ENCODE measurements at places on chromosomes 13 and 19.
A peak's percentile ranks its signal among the peaks of the same experiment; 100 is the strongest.

GRCh38 chr19:55255618-55256423 is 3.0 kb downstream of the PPP6R1 start:
- DNase-seq = no peak

- no peak for DNase-seq
Measured at GRCh38 chr19:29505097-29505824, 20.5 kb upstream of the VSTM2B start.

DNA sequence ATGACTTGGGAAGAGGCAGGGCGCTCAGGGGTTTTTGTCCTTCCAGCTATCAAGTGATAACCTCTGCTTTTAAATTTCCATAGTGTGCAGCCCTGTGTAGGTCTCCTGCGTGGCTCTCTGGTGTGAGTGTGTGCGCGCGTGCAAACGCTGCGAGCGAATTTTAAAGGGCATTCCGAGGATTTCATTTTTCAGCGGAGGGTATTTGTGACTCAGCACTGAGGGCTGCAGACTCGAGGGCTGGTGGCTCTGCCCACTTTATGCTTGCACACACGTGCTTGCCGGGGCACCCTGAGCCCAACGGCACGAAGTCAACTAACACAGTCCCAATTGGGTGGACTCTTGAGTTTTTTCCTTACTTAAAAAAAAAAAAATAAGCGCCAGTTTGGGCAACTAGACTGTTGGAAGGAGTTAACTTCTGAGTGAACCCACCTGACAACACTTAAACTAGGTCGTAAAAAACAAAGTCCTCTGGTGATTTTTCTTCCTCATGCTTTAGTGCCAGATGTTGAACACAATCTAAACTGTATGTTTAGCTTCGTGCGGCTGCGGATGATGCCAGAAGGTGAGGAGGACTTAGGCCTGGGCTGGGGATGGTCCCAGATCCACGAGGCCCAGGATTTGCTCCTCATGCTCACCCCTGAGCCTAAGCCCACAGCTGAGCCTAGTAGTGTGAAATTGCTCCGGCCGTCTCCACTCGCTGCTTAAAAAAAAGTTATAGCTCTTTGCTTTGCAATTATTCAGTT is 2.1 kb downstream of the FGF9 start:
- no peak for DNase-seq

GRCh38 chr13:113231306-113232207 is 22.1 kb downstream of the CUL4A start:
- no peak for DNase-seq

- no peak for DNase-seq
Measured at GRCh38 chr13:48493851-48494250, 39.0 kb downstream of the RCBTB2 start.

DNA sequence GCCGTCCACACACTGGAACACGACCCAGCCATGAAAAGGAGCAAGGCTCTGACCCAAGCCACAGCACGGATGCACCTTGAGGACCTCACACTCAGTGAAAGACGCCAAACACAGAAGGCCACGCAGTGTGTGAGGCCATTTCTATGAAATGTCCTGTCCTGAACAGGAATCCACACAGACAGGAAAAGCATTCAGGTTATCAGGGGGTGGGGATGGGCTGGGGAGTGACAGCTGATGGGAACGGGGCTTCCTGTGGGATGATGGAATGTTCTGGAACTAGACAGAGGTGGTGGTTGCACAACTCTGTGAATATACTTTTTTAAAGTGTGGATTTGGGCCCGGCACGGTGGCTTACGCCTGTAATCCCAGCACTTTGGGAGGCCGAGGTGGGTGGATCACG is 30.6 kb downstream of the GPX4 start:
- no peak for DNase-seq

DNA sequence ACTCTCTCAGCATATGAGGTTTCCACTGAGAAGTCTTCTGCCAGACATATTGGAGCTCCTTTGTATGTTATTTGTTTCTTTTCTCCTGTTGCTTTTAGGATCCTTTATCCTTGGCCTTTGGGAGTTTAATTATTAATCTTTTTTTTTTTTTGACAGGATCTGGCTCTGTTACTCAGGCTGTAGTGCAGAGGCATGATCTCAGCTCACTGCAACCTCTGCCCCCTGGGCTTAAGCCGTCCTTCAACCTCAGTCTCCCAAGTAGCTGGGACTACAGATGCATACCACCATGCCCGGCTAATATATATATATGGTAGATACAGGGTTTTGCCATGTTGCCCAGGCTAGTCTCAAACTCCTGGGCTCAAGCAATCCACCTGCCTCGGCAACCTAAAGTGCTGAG is 6.6 kb upstream of the CYP4F3 start:
- no peak for DNase-seq

DNA sequence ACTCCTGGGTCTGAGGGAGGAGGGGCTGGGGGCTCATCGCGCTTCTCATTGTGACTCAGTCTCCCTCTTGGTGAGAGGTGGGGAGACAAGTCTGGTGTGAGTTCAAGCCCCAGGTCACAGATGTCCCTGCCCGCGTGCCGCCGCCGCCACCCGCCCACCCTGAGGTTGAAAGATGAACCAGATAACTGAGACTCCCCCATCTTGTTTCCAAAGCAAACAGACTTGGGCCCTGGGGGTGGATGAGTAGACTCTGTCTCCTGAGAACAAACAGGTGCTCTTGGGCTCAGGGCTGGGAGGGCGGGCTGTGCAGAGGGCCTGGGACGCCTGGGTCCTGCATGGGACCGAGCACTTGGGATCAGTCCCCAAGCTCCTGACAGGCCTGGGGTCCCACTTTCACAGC is 567 bp downstream of the SBK2 start:
- no peak for DNase-seq

DNA sequence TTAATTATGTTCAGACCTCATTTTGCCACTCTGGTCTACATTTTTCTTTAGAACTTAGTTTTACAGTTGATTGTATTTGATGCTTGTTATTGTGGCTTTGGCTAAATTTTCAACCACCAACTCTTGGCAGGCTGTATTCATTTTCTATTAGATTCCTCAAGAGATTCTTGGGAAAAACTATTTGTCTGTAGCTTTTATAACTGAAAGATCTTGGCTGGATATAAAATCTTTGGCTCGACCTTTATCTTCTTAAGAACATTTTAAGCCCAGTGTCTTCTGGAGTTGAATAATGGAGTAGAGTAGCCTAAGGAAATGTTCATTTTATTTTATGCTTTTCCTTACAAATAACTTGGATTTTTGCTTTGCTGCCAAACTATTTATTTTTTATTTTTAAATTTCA is 848.5 kb downstream of the PCDH17 start:
- no peak for DNase-seq

- no peak for DNase-seq
Measured at GRCh38 chr13:50453188-50453587, 390.3 kb downstream of the DLEU7 start.

GRCh38 chr13:98242403-98242802 is 65.3 kb upstream of the RNF113B start:
- DNase-seq = no peak

- DNase-seq = peak; percentile 96
Measured at GRCh38 chr19:49676136-49676783, 811 bp upstream of the PRMT1 start.

DNA sequence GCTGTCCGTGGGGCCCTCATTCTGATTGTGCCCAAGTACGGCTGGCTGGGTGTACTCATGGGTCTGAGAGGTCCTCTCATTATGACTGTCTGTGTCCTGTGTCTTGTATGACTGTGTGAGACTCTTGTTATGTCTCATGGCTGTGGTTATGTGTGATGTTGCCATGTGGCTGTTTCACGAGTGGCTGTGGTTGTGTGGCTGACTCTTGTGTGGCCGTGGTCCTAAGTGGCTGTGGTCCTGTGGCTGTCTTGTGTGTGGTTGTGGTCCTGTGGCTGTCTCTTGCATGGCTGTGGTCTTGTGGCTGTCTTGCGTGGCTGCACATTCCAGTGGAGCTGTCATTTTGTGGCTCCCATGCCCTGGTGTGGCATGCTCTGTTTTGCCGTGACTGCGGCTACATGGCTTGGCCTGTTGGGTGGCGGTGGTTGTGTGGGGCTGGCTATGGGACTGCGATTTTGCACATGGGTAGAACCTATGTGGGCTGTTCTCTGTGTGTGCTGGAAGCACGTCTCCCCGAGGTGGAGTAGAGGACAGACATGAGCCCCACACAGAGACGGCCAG is 2.5 kb downstream of the LYL1 start:
- no peak for DNase-seq

- no peak for DNase-seq
Measured at GRCh38 chr19:45484273-45484945, 12.4 kb downstream of the RTN2 start.

GRCh38 chr19:46610851-46611770 is 10.0 kb downstream of the CALM3 start:
- no peak for DNase-seq

DNA sequence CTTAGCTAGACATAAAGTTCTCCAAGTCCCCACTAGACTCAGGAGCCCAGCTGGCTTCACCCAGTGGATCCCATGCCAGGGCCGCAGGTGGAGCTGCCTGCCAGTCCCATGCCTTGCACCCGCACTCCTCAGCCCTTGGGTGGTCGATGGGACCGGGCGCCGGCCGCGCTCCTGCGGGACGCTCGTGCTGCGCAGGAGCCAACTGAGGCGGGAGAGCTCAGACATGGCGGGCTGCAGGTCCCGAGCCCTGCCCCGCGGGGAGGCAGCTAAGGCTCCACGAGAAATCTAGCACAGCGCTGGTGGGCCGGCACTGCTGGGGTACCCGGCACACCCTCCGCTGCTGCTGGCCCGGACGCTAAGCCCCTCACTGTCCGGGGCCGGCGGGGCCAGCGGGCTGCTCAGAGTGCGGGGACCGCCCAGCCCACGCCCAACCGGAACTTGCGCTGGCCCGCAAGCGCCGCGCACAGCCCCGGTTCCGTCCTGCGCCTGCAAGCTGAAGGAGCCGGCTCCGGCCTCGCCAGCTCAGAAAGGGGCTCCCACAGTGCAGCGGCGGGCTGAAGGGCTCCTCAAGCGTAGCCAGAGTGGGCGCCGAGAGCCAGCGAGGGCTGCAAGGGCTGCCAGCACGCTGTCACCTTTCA is 5.8 kb downstream of the PARP4 start:
- DNase-seq = no peak

- no peak for DNase-seq
Measured at GRCh38 chr13:73825143-73825542, 309.1 kb downstream of the KLF12 start.

DNA sequence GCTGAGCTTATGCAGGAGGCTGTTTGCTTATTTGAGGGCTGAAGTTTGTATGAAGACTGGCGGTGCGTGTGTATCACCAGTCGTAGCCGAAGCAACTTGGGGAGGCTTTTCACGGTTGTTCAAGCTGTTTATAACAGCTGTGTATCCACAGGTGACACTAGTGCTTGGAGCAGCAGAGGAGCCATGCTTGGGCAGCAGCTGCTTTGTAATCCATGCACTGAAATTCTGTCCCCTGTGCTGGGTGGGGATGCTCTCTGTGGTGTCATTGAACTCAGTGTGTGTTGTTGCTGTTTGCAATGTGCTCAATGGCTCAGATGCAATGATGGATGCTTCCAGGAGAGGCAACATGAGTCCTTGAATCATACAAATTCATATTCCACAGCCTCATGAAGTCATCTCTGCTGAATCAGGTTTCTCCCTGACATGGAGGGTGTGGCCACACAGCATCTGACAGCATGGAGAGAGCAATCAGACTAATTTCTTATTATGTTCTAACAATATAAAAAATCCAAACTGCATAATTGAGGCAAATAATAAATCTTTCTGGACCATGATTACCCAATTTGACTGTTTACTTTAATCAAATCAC is 18.8 kb upstream of the GTF3A start:
- no peak for DNase-seq

GRCh38 chr13:96817336-96817941 is 176.8 kb downstream of the OXGR1 start:
- DNase-seq = no peak
